ENCODE measurements at places on chromosomes 2 and 18.

DNA sequence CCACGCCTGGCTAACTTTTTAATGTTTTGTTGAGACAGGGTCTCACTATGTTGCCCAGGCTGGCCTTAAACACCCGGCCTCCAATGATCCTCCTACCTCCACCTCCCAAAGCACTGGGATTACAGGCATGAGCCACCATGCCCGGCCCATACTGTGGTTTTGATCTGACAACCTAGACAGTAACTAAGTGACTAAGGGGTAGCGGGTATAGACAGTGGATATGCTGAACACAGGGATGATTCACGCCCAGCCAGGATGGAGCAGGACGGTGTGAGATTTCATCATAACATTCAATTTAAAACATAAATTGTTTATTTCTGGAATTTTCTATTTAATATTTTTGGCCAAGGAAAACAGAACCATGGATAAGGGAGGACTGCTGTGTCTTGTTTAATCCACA, 36.0 kb upstream of the YPEL5 start:
- no peak for DNase-seq

DNA sequence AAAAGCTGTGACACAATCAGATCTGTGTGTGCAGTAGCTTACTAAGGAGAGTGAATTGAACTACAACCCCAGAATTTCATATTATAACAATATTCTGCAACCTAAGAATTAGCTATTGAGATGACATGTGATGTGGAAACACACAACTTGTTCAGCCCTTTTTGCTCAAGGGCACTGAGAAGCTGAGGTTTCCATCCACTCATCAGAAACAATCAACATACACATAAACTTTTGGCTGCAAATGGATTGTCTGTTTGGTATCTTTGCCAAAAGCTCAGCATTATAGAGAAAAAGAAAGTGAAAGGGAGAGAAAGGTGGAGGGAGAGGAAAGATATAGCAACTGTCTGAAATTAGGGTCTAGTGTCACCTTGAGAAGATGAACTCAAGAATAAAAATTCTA, 117.2 kb upstream of the KLF7 start:
- no peak for DNase-seq

DNA sequence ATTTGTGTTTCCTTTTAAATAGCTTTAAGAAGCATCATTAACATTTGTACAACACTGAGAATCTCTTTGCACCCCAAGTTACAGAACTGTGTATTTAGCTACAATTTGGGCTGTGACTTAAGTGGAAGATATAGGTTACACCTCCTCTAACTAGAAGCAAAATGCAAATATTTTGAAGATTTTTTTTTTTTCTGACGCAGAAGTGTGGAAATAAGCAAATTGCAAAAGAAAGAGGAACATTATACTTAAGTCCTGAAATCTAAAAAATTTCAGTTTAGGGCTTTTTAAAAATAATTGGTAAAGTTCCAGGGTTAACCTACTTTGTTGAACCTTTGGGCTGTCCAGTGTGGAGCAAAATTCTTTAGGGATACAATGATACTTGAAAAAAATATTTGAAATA, 41.4 kb upstream of the RBMS1 start:
- no peak for DNase-seq

DNA sequence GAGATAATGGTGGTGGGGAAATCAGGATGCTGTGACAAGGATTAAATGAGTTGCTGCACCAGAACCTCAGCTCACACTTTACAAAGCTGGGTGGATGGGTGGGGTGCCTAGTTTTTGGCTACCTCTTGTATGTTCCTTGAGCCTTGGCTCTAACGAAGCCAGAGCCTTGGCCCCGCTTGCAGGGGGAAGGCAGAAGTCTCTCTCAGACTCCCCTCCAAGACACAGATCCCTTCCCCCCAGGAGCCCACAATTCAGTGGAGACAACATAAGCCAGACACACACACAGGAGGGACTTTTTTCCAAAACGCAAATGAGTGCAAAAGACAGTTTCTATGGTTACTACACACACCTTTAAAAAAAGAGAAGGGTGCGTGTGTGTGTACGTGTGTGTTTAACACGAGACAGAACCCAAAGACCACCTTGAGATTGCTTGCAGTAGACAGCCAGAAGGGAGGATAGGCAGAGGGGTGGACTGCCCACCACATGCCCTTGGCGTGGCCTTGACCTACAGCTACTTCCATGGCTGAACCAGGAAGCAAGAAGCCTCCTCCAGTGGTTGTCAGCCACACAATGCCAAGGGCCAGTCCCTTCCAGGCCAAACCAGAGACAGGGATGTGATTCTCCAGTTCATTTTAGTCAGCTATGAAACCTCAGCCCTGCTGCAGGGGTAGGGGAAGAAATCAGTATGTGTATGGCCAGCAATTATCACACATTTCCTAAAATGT, 70.3 kb downstream of the BCL2L11 start:
- no peak for DNase-seq

- DNase-seq: no peak
Measured at GRCh38 chr2:142980246-142981068, 103.0 kb downstream of the KYNU start.
